Bone marrow (tissue), 2 donors: ENCODE measurements at places on chromosomes 7 and 10.

- DNase-seq = no peak
These were observed 305.4 kb upstream of the SHH start for GRCh38 chr7:156117542-156118247.

GRCh38 chr7:74134117-74134620 is 40.0 kb upstream of the EIF4H start:
- DNase-seq = no peak

DNA sequence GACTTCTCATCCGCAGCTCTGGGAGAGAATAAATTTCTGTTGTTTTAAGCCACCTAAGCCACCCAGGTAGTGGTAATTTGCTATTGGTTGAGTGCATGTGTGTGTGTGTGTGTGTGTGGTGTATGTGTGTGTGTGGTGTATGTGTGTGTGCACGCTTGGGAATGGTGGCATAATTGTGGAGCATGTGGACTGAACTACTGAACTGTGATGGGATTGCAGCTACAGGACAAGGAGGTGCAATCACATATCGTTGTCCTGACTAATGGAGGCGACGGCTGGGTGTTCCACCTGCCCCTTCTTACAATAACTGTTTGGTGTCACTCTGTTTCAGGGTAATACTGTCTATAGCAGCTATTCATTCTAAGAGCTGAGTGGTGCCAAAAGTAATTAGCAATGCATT is 448.7 kb upstream of the PFKP start:
- no peak for DNase-seq

DNA sequence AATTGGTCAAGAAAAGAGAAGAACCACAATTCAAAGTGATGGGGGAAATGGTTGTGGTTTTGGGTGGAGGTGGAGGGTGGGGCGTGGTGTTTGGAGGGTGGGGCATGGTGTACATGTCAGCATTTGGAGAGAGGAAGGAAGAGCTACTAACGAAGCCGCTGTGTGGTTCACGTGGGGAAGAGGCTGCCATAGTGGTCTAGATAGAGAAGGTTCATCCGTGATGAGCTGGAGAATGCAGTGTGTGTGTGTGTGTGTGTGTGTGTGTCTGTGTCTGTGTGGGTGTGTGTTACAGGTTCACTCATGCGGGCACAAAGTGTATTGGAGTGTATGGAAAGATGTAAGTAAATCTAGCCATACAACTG is 6.1 kb upstream of the VCL start:
- no peak for DNase-seq

DNA sequence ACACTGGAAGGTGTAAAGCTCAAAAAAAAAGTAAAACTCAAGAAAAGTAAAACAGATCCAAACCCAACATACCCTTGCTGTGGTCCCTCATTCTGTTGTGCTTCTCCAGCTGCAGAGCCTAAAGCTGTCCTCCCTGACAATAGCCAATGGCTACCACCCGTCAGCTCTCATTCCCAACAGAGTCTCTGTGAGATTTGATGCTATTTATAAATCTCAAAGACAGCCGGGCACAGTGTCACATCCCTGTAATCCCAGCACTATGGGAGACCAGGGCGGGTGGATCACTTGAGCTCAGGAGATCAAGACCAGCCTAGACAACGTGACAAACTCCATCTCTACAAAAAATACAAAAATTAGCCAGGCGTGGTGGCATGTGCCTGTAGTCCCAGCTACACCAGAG is 116.0 kb downstream of the KMT2E start:
- DNase-seq = no peak

- DNase-seq = no peak
These were observed 56.6 kb upstream of the PDE1C start for GRCh38 chr7:32126843-32127242.

GRCh38 chr10:27625452-27626211 is 120.0 kb downstream of the MKX start:
- DNase-seq = no peak

GRCh38 chr7:156948361-156948760 is 1.2 kb upstream of the NOM1 start:
- no peak for DNase-seq

DNA sequence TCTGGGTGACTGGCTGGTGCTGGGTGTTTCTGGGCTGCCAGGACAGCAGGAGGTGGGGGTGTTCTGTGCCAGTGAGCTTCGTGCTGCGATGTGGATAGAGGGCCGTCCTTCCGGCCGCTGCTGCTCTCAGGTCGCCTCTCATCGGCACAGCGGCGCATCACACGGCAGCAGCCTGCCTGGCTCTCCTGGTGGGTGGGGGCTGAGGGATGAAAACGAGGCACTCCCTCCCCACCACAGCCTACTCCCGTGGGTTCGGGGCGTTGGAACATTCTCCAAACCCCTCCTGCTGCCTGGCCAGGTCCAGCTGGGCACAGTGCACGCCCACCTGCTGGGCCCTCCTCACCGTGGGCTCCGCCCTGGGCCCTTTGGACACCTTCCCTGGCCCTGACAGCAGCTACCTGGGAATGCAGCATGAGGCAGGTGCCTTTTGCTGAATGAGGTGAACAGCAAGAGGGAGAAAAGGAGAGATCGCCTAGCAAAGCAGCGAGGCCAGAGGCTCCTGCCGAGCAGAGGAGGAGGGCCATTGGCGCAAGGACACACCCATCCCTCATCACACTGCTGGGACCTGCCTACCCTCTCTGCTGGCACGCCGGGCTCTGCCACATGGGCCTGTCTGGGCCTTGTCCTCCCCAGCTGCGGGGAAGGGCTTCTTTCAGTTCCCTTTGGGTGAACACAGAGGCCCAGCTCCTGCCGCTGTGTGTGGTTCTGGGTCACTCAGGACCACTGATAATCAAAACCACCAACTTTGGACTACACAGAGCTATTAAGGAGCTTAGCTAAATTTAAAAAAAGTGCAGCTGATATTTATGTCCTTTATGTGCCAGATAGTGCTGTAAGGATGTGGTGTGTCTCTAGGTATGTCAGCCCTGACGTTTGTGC is 33.4 kb downstream of the INPP5A start:
- DNase-seq = no peak

- DNase-seq = no peak
These were observed 6.2 kb downstream of the CPED1 start for GRCh38 chr7:120994512-120995410.

DNA sequence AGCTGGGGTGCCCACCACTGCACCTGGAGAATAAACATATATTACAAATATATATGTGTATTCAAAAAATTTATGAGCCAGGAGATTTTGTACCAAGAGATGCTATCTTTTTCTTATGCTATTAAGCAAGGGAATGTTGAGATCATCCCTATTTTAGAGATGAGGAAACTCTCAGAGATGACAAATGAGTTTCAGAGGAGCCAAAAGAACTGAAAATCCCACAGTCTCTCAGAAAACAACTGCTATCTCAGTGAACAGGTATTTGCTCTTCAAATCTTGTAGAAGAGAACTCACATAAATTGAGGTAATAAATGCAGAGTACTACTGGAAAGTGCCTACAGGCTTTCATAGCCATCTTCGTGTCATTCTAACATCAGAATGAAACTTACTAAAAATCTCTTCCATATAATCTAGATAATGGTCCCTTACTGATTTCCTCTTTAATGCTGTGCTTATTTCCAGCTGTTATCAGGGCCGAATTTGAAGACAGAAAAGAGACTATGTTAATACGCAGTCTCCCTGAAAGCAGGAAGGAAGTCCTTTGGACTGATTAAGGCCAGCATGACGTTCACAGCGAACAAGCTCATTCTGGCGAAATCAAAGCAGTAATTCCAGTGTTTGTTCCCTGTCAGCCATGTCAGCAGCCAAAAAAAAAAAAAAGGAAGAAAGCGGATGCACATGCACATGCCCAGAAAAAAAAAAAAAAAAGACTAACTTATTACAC is 29.4 kb upstream of the ANAPC16 start:
- no peak for DNase-seq

GRCh38 chr10:128060341-128061250 is 65.6 kb downstream of the MKI67 start:
- DNase-seq = no peak

- no peak for DNase-seq
These were observed 27.8 kb downstream of the ENTPD1 start for GRCh38 chr10:95783741-95784140.

- no peak for DNase-seq
These were observed 93.8 kb downstream of the UNCX start for GRCh38 chr7:1326511-1326785.

DNA sequence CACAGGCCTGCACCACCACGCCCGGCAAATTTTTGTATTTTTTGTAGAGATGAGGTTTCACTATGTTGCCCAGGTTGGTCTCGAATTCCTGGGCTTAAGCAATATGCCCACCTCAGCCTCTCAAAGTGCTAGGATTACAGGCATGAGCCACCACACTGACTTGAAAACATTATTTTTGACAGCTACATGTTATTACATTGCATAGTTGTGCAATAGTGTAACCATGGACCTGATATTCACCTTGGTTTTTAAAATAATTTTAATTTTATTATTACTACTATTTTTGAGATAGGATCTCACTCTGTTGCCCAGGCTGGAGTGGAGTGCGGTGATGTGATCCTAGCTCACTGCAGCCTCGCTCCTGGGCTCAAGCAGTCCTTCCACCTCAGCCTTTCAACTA is 18.4 kb downstream of the AKAP9 start:
- no peak for DNase-seq

DNA sequence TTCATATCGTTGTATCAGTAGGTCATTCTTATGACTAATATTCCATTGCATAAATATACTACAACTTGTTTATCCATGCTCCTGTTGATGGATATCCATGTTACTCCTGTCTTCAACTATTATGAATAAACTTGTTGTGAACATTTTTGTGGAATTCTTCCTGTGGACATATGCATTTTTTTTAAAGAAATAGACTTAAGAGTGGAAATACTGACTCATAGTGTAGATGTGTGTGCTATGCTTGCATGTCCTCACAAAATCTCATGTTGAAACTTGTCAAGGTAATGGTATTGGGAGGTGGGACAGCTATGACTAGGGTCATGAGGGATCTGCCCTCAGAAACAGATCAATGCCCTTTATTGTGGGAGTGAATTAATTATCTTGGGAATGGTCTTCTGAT is 240.5 kb upstream of the PRSS58 start:
- no peak for DNase-seq

- DNase-seq = no peak
These were observed 534.0 kb upstream of the ANKRD30A start for GRCh38 chr10:36591436-36591835.

GRCh38 chr10:1155791-1156615 is 99.8 kb downstream of the WDR37 start:
- DNase-seq = no peak
